ENCODE measurements at places on chromosomes 13 and 19.

DNA sequence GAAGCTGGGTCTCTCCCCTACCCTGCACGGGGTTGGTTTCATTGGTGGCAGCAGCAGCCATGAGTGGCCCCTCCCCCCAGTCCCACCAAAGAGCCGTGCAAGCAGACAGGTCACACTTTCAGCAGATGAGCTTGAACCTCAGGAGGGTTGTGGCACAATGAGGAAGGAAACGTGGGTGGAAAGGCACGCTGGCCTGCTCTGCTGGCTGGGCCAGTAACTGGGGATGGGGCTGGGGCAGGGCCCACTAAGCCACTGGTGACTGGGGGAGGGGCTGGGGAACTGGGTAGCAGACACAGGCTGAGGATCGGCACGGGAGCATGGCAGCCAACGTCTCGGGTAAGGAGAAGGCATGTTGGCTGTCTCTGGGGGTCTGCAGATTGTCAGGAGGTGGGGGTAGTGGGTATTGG lies at the start of gene P2RY11:
Gene P2RY11 (plus strand): TSS at position 289 of the 407 bp plus-strand sequence. CDS start 29 bp downstream, at position 318.
- DNase-seq = no peak

DNA sequence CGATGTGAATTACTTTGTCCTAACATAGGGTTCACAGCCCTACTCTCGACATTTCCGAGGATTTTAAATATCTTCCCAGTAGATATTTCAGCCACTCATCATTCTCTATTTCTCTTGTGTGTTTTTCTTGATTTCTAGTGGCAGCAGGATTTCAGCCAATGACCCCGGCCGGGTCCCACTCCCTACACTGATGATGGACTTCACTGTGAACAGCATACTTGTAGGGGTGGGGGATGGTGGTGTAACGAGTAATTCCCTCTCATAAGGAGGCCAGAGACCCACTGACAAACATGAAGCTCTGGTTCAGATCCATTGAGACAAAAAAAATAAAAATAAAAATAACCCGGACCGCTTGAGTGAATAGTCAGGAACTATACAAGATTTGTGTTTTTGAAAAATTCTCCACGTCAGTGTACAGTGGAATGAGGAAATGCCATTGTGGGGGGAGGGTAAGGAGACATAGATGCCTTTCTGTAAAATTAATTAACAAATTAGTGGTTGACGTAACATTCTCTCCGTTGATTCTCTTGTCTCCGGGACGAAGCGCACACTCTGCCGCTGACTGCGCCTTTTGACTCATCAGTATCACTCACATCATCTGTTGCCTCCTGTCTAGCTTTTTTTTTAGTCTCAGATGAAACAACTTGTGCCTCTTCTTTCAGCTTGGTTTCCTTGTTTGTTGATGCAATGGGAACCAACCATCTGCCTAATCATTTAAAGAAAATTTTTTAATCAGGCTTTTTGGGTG lies 48.8 kb upstream of the IRS2 start:
- no peak for DNase-seq

DNA sequence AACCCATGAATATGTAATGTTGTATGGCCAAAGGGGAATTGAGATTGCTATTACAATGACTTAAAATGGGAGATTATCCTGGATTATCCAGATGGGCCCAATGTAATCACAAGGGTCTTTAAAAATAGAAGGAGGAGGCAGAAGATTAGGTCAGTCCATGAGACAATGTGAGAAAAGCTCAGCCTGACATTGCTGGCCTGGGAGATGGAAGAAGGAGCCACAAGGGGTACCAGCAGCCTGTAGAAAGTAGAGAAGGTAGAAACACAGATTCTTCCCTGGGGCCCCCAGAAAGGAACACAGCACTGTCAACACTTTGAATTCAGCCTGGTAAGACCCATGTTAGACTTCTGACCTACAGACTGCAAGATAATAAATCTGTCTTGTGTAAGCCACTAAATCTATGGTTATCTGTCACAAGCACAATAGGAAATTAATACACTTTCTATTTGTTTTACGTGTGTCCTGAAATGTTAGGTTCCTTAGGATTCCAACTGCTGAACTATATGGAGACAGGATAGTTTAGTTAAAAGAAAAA lies 132.9 kb upstream of the SERP2 start:
- DNase-seq = no peak

DNA sequence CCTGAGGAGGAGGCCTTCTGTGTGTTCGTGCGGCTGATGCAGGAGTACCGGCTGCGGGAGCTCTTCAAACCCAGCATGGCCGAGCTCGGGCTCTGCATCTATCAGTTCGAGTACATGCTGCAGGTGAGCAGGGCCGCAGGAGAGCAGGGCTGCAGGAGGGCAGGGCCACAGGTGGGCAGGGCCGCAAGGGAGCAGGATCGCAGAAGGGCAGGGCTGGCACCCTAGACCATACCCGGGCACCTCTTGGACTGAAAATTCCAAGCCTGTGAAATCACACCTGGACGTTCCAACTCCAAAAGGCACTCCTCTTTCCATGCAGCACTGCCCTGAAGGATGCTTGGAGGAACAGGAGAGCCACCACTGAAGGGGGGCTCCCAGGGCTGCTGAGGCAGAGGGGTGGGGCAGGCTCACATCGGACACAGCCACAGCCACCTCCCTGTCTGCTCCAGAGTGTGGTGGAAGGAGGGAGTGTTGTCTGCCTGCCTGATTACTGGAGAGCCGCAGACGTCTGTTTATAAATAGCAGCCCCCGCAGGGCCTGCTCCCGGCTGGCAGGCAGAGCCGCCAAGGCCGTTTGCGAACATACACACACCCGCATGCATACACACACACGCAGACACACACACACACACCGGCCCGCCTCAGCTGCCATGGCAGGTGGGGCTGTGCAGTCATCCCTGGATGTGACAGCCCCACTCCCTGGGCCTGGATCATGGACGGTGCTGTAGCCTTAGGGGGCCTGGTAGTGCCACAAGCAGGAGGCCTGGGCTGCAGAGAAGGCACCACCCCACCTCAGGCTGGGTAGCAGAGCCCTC lies 20.2 kb downstream of the EVI5L start:
- no peak for DNase-seq

DNA sequence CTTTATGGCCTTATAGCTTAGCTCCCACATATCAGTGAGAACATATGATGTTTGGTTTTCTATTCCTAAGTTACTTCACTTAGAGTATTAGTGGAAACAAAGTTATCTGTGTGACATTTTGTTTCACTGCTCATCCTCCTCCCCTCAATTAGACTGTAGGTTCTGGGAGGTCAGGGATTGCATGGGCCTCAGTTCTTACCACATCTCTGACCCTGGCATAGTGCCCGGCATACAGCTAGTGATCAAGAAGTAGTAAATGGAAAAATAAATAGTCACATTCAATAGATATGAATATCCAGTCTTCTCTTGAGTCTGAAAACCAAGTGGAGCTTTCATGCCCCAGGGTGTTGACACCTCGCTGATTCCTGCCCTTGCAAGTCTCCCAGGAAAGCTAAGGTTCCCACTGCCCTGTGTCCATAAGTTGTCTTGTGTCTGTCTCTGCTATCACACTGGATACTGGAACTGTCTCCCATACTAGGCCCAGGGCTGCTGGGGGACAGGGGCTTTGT lies 249.5 kb upstream of the TSHZ3 start:
- DNase-seq = no peak

- DNase-seq = no peak
These were observed 7.6 kb downstream of the KANK3 start for GRCh38 chr19:8335343-8336071.

- DNase-seq = no peak
These were observed 1.9 kb upstream of the YJEFN3 start for GRCh38 chr19:19526581-19527370.
